Fibroblast of skin of left quadriceps (primary cell): ENCODE measurements at places on chromosomes 11 and 22.

GRCh38 chr11:1549338-1550330 is 22.4 kb downstream of the DUSP8 start:
- no peak for DNase-seq

- DNase-seq: no peak
These were observed 48.6 kb downstream of the ZC3H12C start for GRCh38 chr11:110141812-110142211.

DNA sequence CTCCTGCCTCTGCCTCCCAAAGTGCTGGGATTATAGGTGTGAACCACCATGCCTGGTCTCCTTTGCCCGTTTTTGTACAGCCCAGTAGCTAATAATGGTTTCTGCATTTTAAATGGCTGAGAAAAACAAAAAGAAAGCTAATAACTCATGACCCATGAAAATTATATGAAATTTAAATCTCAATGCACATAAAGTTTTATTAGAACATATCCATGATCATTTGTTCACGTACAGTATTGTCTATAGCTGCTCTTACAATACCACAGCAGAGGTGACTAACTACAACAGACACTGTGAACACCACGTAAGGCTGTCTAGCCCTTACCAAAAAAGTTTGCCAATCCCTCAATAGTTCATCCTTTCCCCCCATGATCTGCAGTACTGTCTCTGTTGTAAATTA is 6.4 kb upstream of the PLAAT2 start:
- no peak for DNase-seq

GRCh38 chr11:32826113-32826512 is 3.6 kb upstream of the PRRG4 start:
- DNase-seq: no peak

DNA sequence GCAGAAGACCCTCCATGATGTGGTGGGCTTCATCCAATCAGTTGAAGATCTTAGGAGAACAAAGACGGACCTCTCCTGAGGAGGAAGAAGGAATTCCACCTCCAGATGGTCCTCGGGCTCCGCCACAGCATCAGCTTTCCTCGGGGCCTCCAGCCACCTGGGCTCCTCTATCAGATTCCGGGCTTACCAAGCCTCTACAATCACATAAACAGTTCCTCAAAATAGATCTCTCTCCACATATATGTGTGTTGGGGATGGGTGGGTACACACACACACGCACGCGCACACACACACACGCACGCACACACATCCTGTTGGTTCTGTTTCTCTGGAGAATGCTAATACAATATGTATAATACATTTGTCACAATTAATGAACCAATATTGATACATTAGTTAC is 18.8 kb upstream of the NLRP6 start:
- no peak for DNase-seq
